ENCODE measurements at places on chromosomes 1 and 21.

GRCh38 chr1:67464746-67465145, 34.5 kb upstream of the SERBP1 start:
- DNase-seq: no peak

DNA sequence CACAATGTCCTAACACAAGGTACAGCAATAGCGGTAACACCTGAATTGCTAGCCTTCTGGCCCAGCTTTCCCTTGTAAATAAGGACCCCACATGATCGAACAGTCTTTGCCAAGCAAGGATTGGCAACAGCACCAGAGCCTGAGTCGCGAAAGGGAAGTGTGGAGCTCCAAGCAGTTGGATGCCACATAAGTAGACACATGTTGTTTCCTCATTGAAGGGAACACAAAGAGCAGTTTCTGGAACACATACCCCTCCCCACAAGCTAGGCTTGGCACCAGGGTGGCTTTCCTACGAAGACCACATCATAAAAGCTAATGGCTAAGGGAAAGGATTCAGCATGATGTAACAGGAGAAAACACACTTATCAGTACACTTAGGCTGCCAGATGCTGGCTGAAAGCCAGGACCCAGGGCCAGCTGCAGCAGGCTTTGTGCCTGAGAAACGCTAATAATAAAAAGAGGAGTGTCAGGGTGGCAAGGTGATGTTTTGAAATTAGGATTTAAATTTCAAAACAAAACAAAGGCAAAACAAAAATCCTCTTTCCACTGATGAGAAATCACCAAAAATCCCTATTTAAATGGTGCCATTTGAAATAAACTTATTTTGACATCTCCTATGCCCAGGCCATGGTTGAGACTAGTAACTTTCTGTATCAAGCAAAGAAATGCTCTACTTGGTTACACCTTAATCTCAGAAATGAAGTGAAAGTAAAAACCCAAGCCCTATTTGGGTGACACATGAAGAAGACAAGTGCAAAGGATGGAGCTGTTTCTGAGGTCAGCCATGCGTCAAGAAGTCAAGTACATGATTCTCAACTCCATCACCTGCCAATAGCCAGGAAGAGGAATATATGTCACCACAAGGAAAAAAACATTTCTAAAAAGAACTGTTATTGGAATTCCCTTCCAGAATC, 11.9 kb upstream of the CPLANE2 start:
- DNase-seq: peak; percentile 29

- peak; percentile 38 for DNase-seq
Observed at GRCh38 chr1:155976062-155976912, 2.1 kb downstream of the ARHGEF2 start.

GRCh38 chr1:211920141-211920572, 89.6 kb upstream of the LPGAT1 start:
- no peak for DNase-seq

GRCh38 chr1:59354709-59355337, 57.9 kb downstream of the FGGY start:
- DNase-seq: no peak

- no peak for DNase-seq
Observed at GRCh38 chr1:239386453-239387303, at the start of gene CHRM3. CHRM3 (plus strand) TSS chr1:239386568; CDS start chr1:239907452, 520,884 bp downstream.

- no peak for DNase-seq
Observed at GRCh38 chr1:68149110-68149798, 83.1 kb downstream of the WLS start.

GRCh38 chr1:244730153-244730933, 77.4 kb downstream of the DESI2 start:
- peak; percentile 46 for DNase-seq

DNA sequence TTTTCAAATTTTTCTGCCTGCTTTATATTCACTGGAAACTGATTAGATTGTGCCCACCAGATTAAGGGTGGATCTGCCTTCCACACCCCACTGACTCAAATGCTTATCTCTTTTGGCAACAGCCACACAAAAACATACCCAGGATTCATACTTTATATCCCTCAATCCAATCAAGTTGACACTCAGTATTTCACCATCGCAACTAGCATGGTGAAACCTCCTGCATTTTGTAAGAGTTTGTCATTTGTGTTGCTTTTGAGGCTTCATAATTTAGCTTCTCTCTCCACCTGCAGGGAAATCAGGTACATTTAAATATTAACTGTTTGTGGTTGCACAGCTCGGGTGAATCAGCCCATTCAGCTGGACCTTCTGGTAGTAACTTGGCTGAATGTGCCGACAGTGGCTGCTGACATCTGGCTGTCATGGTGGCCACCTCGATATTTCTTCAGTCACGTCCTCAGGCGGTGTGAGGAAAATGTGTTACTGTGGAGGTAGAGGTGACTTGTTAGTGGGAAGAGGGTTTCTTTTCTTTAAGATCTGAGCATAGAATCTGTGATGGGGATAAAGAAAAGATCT, 224.0 kb downstream of the PTBP2 start:
- DNase-seq: no peak

- DNase-seq: no peak
Observed at GRCh38 chr21:28871388-28872010, 121.2 kb downstream of the LTN1 start.

DNA sequence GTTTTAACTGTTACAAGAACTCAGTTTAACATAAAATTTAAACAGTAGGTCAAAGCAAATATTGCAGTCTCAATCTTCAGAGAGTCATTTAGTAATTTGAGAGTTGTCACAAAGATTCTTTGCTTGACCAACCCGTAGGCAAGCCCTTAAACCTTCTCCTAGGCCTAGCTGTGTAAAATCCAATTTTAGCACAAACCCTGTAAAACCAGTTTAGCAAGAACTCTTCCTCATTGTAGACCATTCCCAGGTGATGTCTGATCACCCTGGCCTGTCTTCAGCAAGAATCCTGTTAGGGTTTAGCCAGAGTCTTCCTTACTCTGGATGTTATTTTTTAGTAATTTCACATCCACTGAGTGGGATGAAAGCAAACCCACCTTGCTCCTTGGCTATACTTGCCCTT, 30.1 kb downstream of the LRIG2 start:
- no peak for DNase-seq

DNA sequence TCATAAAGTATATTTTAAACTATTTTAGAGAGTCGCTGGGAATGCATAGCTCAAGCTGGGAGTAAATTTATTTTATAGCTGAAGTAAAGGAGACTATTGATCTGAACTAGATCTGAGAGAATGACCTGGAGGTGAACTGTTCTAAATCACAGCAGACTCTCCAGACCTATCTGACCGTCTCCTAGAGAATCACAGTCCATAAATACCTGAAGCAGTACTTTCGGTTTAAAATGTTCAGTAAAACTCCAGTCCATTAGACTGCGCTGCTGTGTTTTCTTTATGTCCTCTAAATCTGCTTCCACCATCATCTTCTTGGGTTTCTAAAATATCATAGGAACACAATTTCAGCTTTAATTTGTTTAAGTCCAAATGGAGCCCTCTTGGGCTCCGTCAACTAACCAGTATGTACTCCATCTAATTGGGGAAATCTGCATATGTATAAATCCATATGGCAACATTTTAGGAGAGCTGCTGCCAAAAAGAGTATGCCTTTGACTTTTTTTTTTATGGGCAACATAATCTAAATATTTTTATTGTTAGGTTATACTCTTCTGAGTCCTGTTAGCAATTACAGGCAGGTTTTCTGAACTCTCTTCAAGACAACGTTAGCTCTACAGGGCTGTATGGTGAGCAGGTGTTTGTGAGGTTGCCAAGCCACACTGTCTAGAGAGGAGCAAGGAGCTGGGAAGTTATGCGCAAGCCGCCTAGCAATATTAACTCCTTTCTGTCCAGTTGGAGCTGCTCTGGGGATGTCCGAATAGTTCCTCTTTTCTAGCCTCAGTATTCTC, 111.2 kb downstream of the SPAG17 start:
- DNase-seq: no peak

DNA sequence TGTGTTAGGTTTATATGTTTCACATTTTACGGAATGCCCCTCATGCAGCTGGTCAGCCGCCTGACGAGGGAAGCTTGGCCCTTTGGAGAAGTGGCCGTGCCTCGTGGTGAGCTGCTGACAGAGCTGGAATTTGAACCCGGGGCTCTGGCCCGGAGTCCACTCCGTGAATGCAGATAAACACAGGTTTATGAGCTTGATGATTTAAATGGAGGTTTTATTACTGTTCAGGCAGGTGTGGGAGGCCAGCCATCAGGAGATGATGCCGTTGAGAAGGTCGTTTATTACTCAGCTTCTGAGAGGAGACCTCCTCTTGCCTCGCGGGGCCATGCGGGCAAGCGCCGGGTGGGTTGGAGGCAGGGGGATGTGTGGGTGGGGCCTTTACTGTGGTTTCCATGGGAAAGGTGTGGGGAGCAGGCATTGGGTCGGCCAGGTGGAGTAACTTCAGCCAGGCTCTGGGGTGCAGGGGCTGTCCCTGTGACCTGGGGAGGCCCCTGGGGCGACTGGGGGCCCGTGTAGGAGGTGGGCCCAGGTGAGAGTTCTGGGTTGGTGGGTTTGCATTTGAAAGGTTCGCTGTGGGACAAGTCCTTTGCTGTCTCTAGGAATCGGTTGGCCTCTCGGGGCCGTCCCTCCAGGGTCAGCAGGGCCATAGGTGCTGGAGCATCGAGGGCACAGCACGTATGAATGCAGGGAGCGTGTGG, 22.0 kb downstream of the PRKCZ start:
- no peak for DNase-seq

DNA sequence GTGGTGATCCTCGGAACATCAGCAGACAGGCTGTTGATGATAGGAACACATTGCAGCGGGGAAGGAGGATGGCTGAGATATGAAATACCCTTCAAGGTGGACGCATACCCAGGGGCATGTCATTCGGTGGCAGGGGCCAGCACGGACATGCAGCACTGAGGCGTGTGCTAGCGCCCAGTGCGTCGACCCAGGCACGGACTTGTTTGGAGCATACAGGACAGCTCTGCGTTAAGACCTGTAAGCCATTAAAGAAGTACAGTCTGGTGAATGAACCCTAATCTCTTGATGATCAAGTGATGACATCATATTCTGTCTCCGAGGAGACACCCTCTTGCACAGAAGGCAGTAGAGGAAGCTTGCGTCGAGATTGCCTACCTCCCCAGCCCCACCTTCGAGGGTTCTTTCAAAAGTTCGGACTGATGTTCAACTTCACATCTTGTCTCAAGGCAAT, 63.6 kb upstream of the KIF26B start:
- no peak for DNase-seq

- DNase-seq: no peak
Observed at GRCh38 chr1:235131961-235132360, 3.3 kb upstream of the TOMM20 start.

DNA sequence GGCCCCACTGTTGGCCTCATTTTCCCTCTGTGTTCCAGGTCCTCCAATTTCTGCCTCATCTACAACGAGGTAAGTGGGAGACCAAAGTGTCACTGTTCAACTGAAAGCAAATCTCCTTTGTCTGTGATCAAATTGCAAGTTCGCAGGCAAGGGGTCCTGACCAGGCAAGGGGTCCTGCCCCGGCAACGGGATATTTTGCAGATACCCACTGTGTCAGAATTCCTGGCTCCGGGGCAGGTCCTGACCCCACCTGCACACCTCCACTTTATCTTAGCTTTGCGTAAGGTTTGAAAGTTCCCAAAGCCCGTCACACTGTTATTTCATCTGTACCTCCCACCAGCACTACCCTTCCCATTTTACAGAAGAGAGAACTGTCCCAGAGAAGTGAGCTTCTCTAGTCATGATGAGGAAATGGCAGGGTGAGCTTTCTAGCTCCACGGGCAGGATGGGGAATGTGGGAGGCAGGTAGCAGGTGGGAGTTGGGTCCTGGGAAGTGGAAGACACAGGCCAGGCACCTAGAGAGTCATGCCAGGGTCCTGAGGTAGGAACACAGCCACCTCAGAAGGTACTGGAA, 32.0 kb upstream of the CSF1 start:
- DNase-seq: no peak

- no peak for DNase-seq
Observed at GRCh38 chr1:239772446-239772845, 319.2 kb upstream of the FMN2 start.

DNA sequence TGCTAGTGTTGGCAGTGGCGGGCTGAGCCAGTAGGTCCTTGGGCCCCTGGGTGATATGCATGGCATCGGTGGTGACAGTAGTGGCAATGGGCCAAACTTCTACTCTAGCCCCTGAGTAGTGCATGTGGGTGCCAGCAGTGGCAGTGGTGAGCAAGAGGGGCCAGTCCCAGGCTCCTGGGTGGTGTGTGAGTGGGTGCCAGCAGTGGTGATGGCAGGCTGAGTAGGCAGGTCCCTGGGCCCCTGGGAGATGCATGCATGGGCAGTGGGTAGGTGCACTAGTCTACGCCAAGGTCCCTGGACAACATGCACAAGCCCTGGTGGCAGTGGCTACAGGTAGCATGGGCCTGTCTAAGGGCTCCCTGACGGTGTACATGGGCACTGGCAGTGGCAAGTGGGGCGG, 24.6 kb upstream of the TTC22 start:
- DNase-seq: no peak

GRCh38 chr21:42118901-42119300, 47.8 kb downstream of the UMODL1 start:
- DNase-seq: no peak
